ENCODE measurements at places on chromosomes 5 and 9. TPM values are rescaled to one million over a fixed set of nuclear protein-coding genes. Genes with fewer than 3 reads are reported as not detected.

GRCh38 chr5:133788121-133788520 is 175.8 kb upstream of the FSTL4 start:
- no peak for DNase-seq

- DNase-seq = no peak
These were observed 215.8 kb upstream of the CYLC2 start for GRCh38 chr9:102779356-102779755.

GRCh38 chr9:115985657-115986056 is 167.9 kb upstream of the PAPPA start:
- DNase-seq = no peak

DNA sequence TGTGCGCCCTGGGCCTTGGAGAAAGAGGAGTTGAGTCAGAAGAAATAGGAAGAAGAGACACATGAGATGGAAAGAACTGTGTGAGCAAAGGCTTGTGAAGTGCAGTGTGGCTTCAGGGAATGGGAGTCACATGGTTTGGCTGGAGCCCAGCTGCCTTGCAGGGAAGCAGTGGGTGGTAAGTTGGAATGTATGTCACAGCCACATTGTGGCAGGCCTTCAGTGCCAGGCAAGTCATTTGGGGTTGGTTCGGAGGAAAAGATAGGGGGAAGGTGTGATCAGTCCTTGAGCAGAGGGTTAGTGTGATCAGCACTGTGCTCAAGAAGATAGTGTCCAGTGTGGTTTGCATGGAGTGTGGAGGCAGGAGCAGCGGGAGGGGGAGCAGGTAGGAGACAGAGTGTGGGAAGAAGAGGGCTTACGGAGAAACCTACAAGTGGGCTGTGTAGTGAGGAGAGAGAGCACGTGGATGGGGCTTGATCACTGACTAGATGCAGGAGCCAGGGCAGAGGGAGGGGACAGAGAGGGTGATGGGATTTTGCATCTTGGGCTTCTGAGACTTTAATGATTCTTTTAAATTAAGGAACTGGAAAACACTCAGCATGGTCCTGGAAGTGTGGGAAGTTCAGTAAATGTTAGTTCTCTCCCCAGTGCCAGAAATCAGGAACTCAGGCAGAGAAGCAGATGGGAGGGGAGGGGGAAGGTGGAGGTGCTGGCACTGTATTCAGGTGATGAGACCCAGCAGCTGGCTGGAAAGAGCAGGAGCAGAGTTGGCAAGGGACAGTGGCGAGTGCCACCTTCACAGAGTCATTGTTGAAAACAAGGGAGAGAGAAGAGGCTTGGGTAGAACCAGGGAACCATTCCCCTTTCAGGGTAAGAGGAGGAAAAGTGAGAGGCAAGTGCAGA is 46.6 kb downstream of the ARHGAP26 start:
- DNase-seq = no peak

DNA sequence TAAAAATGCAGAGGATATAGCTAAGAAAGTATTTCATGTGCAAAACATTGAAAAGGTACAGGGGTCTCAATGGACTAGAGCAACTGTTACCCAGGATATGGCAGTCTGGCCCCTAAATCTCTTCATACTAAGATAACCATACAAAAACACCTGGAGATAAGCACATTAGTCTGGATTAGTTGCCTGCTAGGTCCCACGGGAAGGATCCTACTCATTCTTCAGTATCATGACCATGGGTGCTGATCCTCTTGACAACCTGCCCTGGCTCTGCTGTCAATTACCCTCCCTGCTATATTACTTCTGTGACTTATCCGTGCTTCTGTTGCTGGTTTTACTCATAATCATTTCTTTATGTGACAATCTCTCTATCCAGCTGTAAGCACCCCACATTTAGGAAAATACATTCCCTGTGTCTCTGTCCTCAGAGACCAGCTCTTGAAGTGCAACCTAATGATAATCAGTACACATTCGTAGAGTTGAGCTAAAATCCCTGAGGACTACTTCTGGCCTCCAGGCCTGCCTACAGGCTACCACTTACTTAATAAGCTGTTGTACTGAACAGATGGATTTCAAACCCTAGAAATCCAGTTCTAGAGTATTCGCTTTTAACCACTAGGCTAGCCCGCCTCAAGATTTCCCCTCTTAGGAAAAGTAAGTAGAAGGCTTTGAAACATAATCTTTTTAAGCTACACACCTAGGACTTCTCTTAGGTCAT is 190.5 kb upstream of the OR13F1 start:
- no peak for DNase-seq

DNA sequence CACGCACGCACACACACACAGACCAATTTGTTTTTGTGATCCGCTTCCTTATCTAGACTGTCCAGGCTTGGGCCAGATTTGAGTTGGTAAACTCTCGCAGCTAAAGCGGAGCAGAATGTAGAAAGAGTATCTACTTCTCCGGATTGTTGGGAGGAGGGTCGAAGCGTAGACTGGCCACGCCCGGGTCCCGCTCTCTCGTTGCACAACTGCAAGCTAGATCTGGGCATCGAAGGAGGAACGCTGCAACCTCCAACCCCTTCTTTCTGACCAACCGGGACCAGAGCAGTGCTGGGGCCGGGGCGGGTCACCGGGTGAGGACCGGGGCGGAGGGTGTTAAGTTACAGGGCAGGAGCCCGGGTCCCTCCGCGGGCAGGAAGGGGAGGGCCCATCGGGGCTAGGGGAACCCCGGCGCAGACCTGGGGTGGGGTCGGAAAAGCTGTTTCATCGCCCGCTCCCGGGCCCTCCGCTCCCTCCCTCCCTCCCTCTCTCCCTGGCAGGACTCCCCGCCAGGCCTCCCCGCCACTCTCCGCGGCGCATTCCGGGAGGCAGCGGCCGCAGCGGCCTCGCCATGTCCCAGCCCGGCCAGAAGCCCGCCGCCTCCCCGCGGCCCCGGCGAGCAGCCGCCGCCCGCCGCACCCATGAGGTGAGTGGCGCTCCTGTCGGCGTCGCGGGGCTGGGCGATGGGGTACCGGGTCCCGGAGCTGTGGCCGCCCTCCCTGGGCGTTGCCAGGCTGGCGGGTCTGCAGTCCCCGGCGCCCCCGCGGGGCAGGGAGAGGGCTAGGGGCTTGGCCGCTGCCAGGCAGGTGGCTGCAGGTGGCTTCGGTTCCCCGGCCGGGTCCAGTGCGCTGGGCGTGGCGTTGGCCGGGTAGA is at the start of gene CAST:
Gene CAST (plus strand): TSS at position 522 of the 870 bp plus-strand sequence. CDS start 47 bp downstream, at position 569.
- DNase-seq = peak; percentile 81

GRCh38 chr9:109118808-109119438 is 824 bp downstream of the TMEM245 start:
- no peak for DNase-seq

- no peak for DNase-seq
These were observed 571.2 kb upstream of the WWC1 start for GRCh38 chr5:167720259-167720658.

DNA sequence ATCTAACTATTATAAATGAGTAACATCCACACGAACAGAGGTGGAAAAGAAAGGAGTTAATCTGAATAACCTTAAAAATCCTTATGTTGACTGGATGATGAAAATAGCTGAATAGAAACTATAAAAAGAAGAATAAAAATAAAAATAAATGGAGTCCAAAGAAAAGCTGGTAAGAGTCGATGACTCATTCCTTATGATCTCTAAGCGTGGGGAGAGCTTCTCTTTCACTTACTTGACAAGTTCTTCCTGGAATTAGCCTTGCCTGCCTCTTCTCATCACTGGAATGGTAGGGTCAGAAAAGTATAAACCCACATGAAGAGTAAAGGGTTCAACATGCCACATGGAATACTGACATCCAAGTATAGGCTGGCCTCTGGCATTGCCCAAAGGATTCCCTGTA is 477.0 kb upstream of the RGMB start:
- no peak for DNase-seq

DNA sequence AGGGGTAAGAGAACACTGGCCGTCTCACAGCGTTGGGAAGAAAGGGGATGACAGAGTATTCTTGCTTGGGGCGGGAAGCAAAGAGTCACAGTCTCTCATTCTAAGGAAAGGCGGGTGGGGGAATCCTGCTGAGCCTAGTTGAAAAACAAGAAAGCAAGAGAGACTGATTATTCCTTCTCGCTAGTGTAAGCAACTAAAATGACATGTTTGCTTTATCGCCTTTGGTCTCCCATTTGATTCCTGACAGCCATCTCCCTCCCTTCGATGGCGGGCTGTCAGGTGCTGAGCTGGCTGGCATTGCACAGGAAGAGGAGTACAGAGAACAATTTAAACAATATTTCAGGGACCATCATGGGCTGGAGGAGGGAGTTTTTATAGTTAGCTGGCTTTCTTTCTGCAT is 331.3 kb downstream of the ASTN2 start:
- DNase-seq = no peak

GRCh38 chr5:39775797-39776365 is 351.1 kb upstream of the DAB2 start:
- DNase-seq = no peak

- peak; percentile 95 for DNase-seq
These were observed at the start of gene SLC26A2 for GRCh38 chr5:149960272-149961185. TSS of gene SLC26A2 (plus strand) at chr5:149960758. CDS start at chr5:149977653, 16,895 bp downstream.

- no peak for DNase-seq
These were observed 152.2 kb upstream of the OTULINL start for GRCh38 chr5:14429101-14430050.

- DNase-seq = peak; percentile 71
These were observed 624 bp downstream of the FBXW11 start for GRCh38 chr5:172005708-172006320.

DNA sequence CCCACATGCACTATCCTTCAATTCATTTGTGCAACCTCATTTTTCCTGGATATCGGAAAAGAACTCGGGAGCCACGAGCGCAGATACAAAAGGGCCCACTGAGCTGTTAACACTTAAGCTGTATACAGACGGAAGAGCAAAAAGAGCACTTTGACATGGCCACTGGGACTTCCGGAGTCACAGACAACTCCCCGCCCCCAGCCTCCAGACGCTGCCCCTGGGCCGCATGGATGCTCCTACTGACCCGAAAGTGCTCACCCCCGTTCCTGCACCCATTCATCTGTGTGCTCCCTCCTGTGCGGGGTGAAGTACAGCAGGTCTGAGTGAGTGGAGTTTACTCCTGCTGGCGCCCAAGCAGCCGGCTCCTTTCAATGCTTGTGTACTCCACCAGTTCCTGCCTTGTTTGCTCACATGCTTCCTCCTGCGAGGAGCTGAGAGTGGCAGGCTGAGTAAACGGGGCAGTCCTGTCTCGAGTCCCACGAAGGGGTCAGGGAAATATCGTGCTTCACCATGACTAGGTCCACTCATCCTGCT is 901.0 kb upstream of the CTNND2 start:
- DNase-seq = no peak

DNA sequence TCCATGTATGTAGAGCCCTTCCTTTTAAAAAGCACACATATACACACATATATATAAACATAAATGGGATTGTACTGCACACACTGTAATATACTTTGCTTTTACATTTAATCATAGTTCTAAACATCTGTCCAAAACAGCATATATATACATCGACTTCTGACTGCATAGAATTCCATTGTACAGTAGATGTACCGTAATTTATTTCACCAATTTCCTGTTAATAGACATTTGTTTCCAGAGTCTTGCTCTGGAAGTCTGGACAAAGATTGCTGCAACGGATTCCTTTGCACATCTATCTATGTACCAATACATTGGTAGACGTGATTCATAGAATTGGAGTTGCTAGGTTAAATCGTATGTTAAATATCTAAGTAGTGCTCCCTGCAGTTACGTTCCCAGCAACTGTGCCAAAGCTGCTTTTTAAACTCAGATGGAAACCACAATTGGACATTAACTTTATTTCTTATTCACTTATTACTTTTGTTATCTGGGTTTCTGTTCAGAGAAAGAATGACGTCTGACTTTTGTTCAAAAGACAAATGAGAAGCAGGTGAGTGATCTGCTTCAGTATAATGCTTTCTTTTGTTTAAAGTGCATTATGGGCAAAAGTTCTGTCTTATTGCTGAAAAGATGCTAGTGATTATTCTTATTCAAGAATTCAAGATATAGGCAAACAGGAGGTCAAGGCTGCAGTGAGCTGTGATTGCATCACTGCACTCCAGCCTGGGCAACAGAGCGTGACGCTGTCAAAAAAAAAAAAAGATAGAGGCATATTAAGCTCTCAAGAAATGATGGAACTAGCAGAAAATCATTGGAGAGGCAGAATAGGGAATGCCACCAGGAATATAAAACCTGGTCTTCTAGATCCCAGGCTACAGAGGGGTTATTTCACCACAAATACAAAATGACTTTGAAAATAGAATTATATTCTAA is 138.2 kb downstream of the FGF1 start:
- DNase-seq = no peak

- DNase-seq = peak; percentile 62
These were observed 17.2 kb upstream of the FCN2 start for GRCh38 chr9:134863306-134863902.

- DNase-seq = no peak
These were observed 15.4 kb upstream of the SUSD3 start for GRCh38 chr9:93043122-93043521.

DNA sequence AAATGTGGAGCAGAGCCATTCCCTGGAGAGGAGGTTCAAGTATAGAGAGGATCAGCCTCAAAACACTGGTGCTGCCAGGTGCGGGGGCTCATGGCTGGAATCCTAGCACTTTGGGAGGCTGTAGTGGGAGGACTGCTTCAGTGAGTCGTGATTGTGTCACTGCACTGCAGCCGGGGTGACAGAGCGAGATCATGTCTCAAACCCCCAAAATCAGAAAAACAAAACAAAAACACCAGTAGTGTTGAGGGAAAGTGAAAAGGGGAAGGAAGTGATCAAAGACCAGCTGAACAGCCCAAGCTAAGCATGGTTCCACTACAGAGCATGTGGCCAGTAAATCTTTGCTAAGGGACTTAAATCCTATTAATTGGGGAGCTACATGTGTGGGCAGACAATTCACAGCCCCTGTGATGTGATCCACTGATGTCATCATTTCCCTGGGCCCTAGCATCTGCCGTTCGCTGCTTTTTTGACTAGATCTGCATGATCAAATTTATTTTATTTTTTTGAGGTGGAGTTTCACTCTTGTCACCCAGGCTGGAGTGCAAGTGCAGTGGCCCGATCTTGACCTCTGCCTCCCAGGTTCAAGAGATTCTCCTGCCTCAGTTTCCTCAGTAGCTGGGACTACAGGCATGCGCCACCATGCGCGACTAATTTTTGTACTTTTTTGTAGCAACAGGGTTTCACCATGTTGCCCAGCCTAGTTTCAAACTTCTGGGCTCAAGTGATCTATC is 2.7 kb upstream of the PCBD2 start:
- peak; percentile 51 for DNase-seq

Gene SOWAHA
- total RNA-seq = 4.4 TPM

Gene CIZ1
- 141 TPM for total RNA-seq

Gene POU5F2
- total RNA-seq = 0.29 TPM

Gene SLC6A19
- total RNA-seq = 22.2 TPM

Gene GTF2H2
- 23.2 TPM for total RNA-seq

Gene TXNDC8
- not detected for total RNA-seq

Gene MTREX
- total RNA-seq = 77.5 TPM

Gene MZB1
- total RNA-seq = 0.22 TPM

Gene OR2K2
- not detected for total RNA-seq

Gene CARD9
- 2.6 TPM for total RNA-seq

Gene TMEM174
- not detected for total RNA-seq
